Hematopoietic multipotent progenitor cell treated with erythropoietin and hydrocortisone succinate and interleukin-3 and kit ligand, for 4 days (in vitro differentiated cells): ENCODE measurements at places on chromosomes 7 and 10.

DNA sequence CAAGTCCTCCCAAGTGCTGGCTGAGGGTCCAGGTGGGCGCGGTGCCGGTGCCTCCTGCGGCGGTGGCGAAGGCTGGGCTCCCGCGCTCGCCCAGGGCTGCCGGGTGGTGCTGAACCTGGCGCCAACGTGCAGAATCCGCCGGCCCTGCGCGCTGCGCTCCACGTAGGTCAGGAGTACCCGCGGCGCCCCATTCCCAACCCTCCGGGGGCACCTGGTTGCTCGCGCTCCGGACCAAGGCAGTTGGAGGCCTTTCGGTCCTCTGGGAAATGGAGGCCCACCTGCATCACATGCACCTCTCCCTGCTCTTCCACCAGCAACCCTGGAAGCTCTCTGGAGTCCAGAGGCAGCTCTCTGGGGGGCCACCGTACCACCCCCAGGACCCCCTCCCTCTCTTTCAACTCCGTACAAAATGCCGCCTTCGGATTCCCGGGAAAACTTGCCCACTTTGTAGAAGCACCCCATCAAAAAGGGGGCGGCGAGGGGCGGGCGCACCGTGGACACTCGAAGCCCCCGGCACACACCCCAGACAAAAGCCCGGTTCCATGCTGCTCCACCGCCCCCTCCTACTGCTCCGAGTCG is 745 bp downstream of the SLC16A9 start:
- peak; percentile 46 for DNase-seq

- no peak for DNase-seq
Measured at GRCh38 chr10:86205306-86206239, 161.0 kb downstream of the GRID1 start.

- no peak for DNase-seq
Measured at GRCh38 chr7:98647326-98647725, 30.2 kb downstream of the NPTX2 start.

GRCh38 chr7:137001041-137001440 is 132.6 kb downstream of the CHRM2 start:
- no peak for DNase-seq

GRCh38 chr10:65550761-65551160 is 1375.1 kb upstream of the LRRTM3 start:
- no peak for DNase-seq

DNA sequence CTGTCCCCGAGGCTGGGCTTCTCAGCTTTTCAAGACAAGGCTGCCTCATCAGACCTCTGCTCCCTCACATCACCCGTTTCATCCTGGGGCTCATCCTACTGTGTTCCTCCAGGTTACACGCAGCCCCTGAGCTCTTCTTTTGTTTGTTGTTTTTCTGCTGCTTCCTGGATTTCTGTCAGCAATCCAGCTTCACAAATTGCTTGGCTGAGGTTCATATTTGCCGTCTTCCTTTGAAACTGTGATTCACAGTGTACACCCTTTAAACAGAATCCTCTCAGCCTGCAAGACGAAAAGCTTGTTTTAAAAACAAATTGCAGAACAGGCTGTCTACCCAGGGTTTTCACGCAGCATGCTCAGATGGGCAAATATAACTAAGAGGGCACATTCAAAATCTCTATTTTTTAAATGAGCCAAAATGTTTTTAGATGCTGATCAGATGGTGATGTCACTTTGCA is 39.1 kb upstream of the PARD3 start:
- DNase-seq, result no peak

DNA sequence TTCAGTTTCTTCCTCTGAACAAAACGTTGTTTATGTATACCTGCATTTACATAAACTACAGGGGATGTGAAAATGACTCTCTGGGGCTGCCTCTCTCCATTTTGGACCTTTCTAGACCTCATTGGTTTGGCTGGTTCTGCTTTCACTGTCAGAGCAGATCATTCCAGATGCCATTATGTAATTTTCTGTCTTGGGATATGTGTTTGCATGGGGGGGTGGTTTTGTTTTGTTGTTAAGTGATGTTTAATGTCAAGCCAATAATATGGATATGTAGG is 172.4 kb downstream of the LRRC4 start:
- DNase-seq, result no peak

- no peak for DNase-seq
Measured at GRCh38 chr7:113652501-113652900, 266.3 kb downstream of the PPP1R3A start.

GRCh38 chr10:101768791-101769170 is 7.1 kb downstream of the FGF8 start:
- no peak for DNase-seq

GRCh38 chr10:78035933-78036583 is 2.4 kb downstream of the RPS24 start:
- no peak for DNase-seq

GRCh38 chr10:28558186-28558585 is 25.3 kb downstream of the WAC start:
- no peak for DNase-seq

GRCh38 chr7:108211382-108212201 is 81.4 kb upstream of the LAMB4 start:
- DNase-seq, result peak; percentile 47

DNA sequence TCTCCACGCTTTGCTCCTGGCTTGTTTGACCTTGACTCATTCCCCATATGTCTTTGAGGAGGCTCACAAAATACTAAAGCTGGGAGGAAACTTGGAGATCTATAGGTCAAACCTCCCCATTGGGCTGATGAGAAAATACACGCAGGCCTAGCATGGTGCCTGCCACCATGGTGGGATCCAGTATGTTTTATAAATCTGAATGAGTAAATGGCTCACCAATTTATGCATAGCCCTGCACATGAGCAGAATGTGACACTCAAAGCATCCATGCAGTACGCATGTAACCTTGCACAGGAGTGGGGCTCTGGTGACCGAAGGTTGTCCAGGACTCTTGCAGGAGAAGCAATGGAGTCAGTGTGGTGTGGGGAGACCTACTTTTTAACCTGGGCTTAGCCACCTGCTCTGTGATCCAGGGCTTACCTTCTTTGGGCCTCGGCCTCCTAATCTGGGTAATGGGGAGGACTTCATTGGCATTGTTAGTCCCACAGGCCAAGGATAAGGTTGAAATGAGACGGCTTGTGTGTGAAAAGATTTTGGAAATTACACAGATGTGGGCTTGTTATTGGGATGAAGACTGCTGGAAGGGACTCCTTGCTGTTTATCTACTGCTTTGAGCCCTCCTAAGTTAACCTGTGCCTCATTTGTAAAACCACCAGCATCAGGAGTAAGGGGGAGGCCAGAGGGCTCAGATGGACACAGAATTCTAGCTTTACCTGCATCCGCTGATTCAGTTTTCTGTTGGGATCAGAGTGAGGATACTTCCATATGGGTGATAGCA is 58.4 kb downstream of the ADCYAP1R1 start:
- DNase-seq, result no peak

DNA sequence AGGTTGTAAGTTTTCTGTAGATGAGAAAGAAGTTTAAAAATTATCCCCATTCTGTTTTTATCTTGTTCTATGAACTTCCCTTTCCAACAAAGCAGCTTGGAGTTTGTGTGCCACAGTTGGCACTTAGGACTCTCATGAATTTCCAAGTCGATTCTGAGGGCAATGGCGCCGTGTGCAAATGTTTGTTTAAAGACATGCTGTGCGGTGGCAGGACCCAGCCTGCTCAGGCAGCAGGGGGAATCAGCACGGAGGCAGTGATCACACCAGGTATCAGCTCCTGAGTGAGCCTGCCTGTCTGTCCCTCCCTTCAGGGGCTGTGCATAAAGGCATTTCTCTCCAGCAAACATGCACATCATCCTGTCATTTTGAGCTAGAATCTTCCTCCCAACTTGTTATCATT is 109.8 kb upstream of the WDR11 start:
- no peak for DNase-seq

DNA sequence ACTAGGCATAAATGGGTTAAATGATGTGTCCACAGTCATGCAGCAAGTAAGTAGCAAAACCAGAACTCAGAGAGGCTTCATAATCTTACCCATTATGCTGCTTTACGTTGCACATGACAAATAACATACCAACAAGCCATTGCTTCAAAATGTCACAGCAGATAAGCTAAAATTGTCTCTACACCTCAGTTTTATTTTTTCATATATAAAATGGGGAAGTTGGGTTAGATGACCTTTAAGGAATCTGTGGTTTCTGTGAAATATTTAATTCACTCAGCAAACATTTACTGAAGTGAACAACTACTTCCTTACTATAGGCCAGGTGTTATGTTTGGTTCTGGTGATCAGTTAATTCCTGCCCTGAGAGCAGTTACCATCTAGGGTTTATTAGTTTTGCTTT is 2.2 kb upstream of the ASCC1 start:
- DNase-seq, result peak; percentile 75

DNA sequence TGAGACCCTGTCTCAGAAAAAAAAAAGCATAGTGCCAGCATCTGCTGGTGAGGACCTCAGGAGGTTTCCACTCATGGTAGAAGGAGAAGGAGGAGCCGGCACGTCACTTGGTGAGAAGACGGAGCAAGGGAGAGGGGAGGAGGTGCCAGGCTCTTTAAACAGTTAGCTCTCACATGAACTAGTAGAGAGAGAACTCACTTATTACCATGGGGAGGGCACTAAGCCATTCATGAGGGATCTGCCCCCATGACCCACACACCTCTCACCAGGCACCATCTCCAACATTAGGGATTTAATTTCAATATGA is 62.9 kb upstream of the VKORC1L1 start:
- DNase-seq, result no peak

DNA sequence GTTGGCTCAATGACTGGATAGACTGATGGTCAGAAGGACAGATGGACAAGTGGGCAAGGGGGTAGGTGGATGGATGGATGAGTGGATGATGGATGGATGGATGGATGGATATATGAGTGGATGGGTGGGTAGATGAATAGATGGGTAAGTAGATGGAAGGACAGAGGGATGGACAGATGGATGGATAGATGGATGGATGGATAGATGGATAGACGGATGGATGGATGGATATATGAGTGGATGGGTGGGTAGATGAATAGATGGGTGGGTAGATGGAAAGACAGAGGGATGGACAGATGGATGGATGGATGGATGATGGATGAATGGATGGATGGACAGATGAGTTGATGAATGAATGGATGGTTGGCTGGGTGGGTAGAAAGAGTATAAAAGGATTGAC is 119.5 kb downstream of the GRID1 start:
- DNase-seq, result no peak

- DNase-seq, result peak; percentile 75
Measured at GRCh38 chr10:28678687-28679457, 1.6 kb downstream of the BAMBI start.

DNA sequence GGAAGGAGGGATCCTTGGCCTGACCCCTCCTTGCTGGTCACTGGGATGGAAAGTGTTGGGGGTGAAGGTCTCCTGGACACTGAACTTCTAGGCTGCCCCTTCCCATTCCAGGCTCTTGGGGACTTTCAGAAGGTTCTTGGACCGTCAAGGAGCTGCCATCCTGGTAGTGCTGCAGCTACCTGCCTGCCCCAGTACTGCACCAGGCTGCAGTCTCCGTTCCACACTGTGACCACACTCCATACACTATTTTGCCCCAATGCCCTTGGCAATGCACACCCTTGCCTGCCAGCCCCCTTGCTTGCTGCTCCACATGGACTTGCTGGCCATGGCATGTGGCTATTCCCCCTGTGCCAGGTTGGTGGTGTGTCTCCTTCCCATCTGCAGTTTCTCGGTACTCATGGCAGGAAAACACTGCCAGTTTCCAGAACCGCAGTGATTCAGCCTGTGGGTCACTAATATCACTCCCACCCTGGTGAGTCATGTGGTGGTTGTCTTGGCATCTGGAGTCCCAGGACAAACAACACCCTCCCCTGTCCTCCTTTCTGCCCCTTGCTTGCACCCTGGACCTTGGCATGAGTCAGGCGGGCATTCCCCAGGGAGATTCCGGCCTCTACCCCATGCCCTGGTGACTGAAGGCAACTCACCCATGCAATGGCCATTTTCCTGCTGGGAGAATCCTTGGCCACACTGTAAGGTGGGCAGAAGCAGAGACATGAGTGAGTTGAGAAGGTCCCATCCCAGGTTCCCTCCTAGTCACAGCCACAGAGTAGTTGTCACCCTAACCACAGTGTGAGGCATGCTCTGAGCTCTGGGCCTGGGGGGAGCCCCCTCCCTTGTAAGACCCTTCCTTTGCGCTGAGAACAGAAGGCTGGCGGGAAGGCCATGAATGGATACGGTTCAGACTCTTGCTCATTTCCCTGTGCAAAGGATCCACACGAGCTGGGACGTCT is 32.8 kb downstream of the GOLGA7B start:
- no peak for DNase-seq

DNA sequence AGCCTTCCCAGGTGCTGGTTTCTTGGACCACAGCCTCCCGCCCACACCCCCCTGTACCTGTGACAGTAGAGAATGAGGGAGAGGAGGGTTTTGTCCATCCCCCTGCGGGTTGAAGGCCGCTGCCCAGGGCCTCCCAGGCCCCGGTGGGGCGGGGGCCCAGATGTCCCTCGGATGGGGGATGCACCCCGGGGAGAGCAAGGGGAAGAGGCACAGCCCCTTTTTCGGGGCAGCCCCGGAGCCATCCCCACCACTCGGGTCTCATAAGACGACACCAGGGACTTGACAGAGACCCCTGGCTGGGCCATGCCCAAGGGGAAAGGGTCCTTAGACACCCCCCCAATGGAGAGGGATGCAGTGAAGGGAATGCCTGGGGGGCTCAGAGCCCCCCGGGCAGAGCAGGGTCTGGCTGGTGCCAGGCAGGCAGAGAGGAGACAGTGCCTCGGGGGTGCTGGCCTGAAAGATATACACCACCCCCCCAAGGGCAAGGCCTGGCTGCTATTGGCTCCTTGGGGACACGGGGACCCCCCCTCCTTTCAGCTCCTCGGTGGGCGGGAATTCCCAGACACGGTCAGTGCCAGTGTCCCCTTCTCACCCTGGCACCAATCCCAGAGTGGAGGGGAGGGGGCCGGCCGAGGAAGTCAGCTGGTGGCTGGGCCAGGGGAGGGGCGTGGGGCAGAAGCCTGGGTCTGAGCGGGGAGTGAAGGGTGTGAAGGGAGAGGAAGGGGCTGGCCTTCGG is 3.7 kb upstream of the SPACDR start:
- DNase-seq, result no peak

- DNase-seq, result no peak
Measured at GRCh38 chr10:121525251-121526134, 72.8 kb downstream of the FGFR2 start.

- DNase-seq, result no peak
Measured at GRCh38 chr10:73039635-73040034, 57.0 kb downstream of the P4HA1 start.

- DNase-seq, result peak; percentile 10
Measured at GRCh38 chr7:106600569-106601373, 60.2 kb downstream of the CCDC71L start.
